ENCODE measurements at places on chromosomes 1 and 21.

- no peak for DNase-seq
Measured at GRCh38 chr1:235277709-235278108, 50.3 kb downstream of the ARID4B start.

DNA sequence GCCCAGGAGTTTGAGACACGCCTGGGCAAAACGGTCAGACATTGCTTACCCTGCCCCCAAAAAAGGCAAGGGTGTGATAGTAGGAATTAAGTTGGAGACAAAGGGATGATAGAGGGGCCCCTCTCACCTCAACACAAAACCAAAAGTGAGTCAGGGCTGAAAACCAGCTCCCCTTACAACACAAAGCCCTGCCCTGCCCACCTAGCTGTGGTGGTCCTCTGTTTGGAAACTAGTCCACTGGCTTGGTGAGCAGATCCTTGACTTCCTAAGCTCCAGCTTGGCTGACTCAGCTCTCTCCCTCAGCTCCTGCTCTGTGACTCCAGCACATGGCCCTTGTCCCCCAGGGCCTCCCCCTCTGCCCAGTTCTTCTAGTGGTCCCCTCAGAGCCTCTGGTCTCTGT is 603.8 kb downstream of the PTPRC start:
- no peak for DNase-seq

- no peak for DNase-seq
Measured at GRCh38 chr1:110211496-110212168, 1.5 kb downstream of the KCNC4 start.

DNA sequence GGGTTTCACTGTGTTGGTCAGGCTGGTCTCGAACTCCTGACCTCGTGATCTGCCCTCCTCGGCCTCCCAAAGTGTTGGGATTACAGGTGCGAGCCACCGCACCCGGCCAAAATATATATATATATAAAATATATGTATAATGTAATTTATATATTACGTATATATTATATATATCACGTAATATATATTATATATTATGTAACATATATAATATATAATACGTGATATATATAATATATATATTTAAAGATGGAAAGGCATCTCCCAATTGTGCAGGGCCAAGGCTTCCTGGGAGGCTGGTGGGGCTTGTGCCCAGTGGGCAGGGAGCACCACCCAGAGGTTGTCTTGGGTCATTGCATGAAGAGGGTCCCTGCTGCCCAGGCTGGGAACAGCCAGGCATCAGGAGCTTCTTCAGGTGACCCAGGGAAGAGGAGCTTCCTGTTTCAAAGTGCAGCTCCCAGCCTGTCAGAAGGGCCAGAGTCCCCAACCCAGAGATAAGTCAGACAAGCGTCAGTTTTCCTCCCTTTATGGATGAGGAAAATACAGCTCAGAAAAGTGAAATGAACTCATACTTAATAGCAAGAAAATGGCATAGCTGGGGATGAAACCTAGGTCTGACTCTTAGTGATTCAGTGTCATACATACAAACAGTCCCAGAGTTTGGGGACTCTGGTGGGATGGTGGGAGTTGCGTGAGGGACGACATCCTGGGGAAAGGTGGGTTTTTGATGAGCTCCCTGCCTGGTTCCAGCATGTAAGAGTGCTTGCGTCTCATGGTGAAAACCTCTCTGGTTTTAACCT is 12.0 kb downstream of the UBE2Q1 start:
- DNase-seq: peak; percentile 8

GRCh38 chr1:65177457-65177856 is 29.5 kb downstream of the AK4 start:
- no peak for DNase-seq

GRCh38 chr1:203351037-203351625 is at the start of gene FMOD:
FMOD (minus strand) TSS chr1:203351122; CDS start chr1:203348270, 2,852 bp downstream.
- DNase-seq: no peak

- no peak for DNase-seq
Measured at GRCh38 chr1:4053160-4053748, 153.2 kb upstream of the C1orf174 start.

GRCh38 chr1:24964811-24965570 is 34.9 kb upstream of the RUNX3 start:
- DNase-seq: peak; percentile 67

- no peak for DNase-seq
Measured at GRCh38 chr1:40306296-40306695, 10.8 kb downstream of the COL9A2 start.

DNA sequence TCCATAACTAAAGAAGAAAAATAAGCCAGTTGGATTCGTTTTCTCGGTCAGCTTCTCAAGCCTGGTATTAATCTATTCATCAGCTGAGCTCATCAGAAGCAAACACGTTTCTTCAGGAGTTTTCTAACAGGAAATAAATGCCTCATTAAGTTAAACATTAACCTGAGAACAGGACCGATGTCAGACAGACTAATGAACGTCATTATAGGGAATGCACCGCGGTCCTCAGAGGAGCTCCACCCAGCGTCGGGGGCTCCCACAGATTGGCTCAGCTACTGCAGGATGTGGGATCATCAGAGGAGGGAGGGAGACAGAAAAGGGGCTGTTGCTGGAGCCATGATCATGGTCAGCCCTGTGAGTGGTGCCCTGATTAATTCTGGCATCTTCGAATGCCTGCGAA is 615.4 kb downstream of the PTPRU start:
- no peak for DNase-seq

GRCh38 chr1:183966487-183966886 is 71.0 kb downstream of the COLGALT2 start:
- no peak for DNase-seq

DNA sequence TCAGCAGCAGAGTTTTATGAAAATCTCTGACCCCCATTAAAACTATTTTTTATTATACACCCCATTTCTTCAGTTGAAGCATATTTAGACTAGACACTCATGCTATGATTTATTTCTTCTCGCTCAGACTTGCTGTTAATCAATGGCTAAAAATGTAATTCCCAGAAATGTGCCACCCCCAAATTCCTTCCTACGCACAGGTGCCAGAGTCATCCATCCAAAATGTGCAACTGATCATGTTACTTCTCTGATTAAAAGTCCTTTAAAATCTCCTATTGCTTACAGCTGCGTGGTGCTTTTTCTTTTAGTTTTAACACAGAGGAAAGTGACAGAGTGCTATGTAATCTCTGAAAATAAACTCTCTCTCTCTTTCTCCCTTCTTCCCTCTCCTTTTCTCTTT is 954.4 kb downstream of the NCAM2 start:
- DNase-seq: no peak

DNA sequence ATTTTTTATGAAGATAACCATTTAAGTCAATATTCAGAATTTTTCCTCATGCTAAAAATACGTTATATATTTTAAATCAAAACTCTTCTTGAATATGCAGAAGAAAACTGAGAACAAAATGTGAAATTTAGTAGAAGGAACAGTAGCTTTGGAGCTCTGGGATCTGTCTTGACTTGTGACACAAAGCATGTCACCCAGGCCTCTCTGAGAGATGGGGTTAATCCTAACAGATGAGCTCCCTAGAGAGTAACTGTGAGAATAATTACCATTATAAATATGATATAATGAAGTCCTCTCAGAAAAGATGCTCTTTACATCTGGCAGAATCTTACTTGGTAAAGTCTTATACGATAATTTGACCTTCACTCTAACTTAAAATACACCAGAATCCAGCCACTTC is 272.0 kb downstream of the PTPRC start:
- DNase-seq: no peak

DNA sequence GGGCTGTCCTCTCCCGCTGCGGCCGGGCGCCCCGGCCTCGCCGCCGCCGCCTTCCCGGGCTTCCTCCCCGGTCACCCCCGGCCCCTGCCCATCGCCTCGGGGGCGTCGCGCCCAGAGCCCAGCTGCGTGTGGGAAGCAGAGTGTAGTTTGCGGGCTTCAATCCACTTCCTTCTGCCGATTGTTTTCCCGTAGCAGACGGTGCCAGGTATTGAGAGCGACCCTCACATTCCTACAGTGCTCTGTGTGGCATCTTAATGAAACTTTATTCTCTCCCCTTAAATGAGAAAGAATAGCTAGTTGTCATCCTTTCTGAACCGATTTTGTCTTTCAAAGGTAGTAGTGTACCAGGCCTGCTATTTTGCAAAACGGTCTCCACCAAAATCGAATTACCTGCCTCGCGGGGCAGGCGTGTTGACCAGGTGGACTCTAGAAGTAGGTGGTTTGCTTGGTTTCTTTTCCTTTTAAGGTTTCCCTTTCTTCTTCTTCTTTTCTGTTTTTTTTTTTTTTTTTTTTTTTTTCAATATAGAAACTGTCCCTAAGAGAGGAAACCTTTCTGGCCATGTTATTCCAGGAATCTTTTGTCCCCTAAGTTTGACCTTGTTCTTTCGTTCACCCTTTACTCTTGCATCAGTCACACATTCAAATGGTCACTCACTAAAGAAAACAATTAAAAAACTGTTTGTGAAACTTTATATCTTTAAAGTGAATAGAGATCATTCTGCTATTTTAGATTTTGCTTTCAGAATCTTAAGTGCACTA is 881 bp downstream of the USP25 start:
- no peak for DNase-seq

DNA sequence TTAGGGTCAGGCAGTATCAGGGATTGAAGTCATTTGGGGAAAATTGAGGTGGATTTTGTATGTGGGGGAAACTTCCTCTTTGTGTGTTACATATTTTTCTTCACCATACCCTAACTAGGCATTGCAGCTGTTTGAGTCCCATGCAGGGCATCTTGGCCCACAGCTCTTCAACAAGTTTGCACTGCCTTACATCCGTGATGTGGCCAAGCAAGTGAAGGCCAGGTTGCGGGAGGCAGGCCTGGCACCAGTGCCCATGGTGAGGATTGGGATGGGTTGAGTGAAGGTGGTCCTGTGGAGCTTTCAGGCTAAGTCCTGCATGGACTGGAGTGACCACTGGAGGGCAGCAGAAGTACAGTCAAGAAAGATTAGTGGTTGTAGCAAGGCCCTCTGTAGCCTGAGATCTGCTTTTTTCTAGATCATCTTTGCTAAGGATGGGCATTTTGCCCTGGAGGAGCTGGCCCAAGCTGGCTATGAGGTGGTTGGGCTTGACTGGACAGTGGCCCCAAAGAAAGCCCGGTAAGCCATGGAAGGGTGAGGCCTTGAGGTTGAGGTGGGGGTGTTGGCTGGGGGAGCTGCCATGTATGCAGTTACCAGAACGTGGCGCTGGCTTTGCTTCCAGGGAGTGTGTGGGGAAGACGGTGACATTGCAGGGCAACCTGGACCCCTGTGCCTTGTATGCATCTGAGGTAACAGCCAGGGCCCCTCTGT is 2.4 kb downstream of the UROD start:
- DNase-seq: peak; percentile 55

DNA sequence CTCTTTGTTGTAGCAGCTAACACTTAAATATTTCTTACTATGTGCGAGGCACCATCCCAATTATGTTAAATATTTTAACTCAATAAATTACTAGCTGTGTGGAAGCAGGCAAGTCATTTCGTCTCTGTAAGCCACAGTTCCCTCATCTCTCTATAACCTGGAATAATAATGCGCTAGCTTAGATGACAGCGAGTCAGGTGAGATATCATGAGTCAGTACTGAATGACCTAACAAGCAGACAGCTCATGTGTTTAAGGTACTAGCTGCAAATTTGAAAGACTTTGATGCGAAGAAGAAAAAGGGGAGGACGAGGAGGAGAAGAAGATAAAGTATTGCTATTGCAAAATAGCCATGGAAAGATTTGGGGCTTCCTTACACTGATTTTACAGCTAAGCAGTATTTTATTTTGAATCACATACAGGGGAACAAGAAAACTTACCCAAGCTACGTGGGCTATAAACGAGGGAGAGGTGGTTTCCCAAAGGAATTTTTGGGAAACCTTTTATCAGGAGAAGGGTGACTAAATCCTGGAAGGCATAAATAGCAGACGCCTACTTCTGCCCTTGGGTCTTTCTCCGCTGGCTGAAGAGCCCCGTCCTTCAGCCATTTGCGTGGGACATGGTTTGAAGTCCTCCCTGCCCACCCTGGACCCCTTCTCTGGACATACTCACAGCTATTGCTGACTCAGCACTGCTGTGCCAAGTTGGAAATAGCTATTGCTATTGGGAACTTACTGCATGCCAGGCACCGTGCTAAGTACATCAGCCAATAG is 8.9 kb downstream of the CITED4 start:
- DNase-seq: no peak

DNA sequence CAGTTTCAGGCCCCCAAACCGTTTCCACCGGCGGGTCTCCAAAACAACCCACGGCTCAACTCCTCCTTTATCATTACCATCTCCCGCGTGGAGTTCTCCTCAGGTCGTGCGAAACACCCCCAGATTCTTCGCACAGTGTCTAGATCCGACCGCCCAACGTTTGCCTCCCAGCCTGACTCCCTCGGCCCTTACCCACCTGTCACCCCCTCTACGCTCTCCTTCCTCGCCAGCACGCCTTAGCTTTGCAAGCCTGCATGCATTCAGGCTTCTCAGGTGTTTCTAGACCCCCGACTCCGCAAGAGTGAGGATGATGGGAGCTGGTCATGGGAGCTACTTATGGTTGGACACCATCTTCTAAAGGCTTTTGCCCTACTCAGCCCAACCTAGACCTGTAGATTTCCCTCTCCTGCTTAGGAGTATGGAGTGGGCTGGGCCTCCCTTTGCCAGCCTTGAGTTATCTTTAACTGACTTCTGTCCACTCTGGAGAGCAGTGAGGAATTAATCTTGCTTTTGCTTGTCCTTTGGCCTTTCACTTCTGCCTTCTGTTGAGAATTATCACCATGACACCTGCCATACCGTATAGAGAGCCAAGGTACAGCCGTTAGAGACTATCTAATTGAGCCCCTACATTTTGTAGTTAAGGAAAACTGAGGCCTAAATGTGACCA is 865 bp downstream of the ATP5IF1 start:
- no peak for DNase-seq

DNA sequence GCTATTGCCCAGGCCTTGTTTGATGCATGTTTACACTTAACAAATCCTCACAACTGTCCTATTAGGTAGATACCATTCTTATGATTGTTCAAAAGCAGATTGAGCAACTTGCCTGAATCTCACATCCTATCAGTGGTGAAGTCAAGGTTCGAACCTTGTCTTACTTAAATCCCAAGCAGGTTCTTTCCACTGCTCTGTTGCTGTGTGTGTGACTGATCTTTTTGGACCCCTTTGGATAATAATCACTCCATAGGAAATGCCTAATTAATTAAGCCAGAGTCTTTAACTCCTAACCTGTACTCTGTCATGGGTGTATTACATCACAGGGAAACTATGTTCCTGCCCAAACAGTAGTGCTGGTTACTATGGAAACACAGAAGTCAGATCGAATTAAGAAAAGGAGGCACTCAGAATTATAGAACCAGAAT is 84.2 kb downstream of the SPATA46 start:
- DNase-seq: no peak

GRCh38 chr21:45723049-45723958 is 79.8 kb downstream of the PCBP3 start:
- no peak for DNase-seq

DNA sequence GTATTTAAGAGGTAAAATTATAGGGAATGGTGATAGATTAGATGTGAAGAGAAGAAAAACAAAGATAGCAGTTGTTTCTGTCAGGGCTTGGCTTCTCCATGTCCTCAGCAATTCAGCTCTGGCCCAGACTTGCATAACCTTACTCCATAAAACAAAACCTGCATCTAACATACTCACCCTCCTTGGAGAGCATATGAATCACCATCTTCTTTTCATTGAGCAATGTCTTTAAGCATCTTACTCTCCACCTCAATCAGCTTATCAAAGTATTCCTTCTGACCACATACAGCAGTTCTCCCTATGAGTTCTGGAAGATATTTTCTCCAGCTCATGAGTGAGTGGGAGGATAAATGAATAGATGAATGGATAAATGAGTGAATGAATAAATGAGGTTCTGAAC is 49.0 kb downstream of the RAB3B start:
- DNase-seq: no peak
